Natural killer cell (primary cell): ENCODE measurements at places on chromosomes 12 and 14. TPM values are rescaled to one million over a fixed set of nuclear protein-coding genes. Genes with fewer than 3 reads are reported as not detected.
A peak's percentile ranks its signal among the peaks of the same experiment; 100 is the strongest.

- no peak overlapping the region for H3K4me3 ChIP-seq
- DNase-seq, result peak; percentile 84
- no peaks in the 10 kb centered on the region for H3K36me3 ChIP-seq
- peak overlapping the region; percentile 99 for H3K27ac ChIP-seq
- H3K27me3 ChIP-seq, result no peaks in the 10 kb centered on the region
These were observed 24.2 kb upstream of the HIF1A start for GRCh38 chr14:61671082-61671481.

GRCh38 chr12:123591702-123592481, 7.5 kb downstream of the TMED2 start:
- no peaks in the 10 kb centered on the region for H3K27me3 ChIP-seq
- peaks cover 5% of the 10 kb centered on the region for H3K4me1 ChIP-seq
- no peak overlapping the region for H3K27ac ChIP-seq
- no peak for DNase-seq
- H3K36me3 ChIP-seq, result peaks cover 65% of the 10 kb centered on the region

- peaks cover 27% of the 10 kb centered on the region for H3K36me3 ChIP-seq
- H3K4me3 ChIP-seq, result no peak overlapping the region
- DNase-seq, result peak; percentile 38
- peaks cover 7% of the 10 kb centered on the region for H3K4me1 ChIP-seq
- no peaks in the 10 kb centered on the region for H3K27me3 ChIP-seq
These were observed 5.1 kb downstream of the ARF6 start for GRCh38 chr14:49897965-49898364.

DNA sequence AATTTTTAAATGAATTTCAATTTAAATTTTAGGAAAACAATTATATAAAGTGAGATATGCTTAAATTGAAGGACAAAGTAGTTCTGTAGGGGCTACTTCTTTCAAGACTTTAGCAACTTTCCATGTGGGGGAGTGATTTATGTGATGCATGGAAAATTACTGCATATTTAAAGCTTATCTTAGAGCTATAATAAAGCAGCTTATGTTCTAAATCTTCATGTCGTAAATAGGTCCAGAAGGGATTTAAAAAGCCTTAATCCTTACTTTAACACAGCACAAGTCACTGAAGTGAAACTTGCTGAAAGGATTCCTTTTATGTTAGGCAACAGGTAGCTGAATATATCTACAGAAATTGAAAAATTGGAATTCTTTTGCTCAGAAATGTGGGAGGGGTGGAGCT, 340.4 kb downstream of the NAV3 start:
- H3K27me3 ChIP-seq, result no peaks in the 10 kb centered on the region
- H3K4me3 ChIP-seq, result no peak overlapping the region
- H3K4me1 ChIP-seq, result no peaks in the 10 kb centered on the region
- no peak for DNase-seq

The TNFAIP2 gene
- 50.1 TPM for total RNA-seq

The WDR89 gene
- 9.6 TPM for total RNA-seq
